IgD-negative memory B cell (primary cell): ENCODE measurements at places on chromosomes 5 and 9. TPM values are rescaled to one million over a fixed set of nuclear protein-coding genes. Genes with fewer than 3 reads are reported as not detected.

MARCOL gene
- polyA plus RNA-seq = not detected

OBP2B gene
- not detected for polyA plus RNA-seq

PRELID2 gene
- 3.3 TPM for polyA plus RNA-seq

TAF11L10 gene
- not detected for polyA plus RNA-seq

PCDHGB1 gene
- polyA plus RNA-seq = 0.41 TPM

FOXD4L5 gene
- not detected for polyA plus RNA-seq

F2RL2 gene
- polyA plus RNA-seq = 0.11 TPM

TOR2A gene
- polyA plus RNA-seq = 22.4 TPM

GPR150 gene
- 0.66 TPM for polyA plus RNA-seq

C9orf153 gene
- 0.14 TPM for polyA plus RNA-seq

AQP7 gene
- polyA plus RNA-seq = not detected

SPINK5 gene
- not detected for polyA plus RNA-seq

CAVIN4 gene
- not detected for polyA plus RNA-seq

LEAP2 gene
- 1.4 TPM for polyA plus RNA-seq

UBE2QL1 gene
- not detected for polyA plus RNA-seq

ACOT12 gene
- not detected for polyA plus RNA-seq

C5orf34 gene
- 0.74 TPM for polyA plus RNA-seq

MARCHF11 gene
- polyA plus RNA-seq = not detected

FAM200C gene
- polyA plus RNA-seq = 0.64 TPM

RHOBTB3 gene
- 1.9 TPM for polyA plus RNA-seq

CDC20B gene
- not detected for polyA plus RNA-seq

TSLP gene
- not detected for polyA plus RNA-seq

CATSPER3 gene
- polyA plus RNA-seq = not detected

INPP5E gene
- 6.9 TPM for polyA plus RNA-seq

ZFP2 gene
- polyA plus RNA-seq = 1.0 TPM

GAS1 gene
- polyA plus RNA-seq = 0.26 TPM

GMCL2 gene
- polyA plus RNA-seq = not detected

PCDHGC4 gene
- polyA plus RNA-seq = not detected

PCDHB5 gene
- polyA plus RNA-seq = not detected

CNTFR gene
- polyA plus RNA-seq = not detected

PCDHA1 gene
- polyA plus RNA-seq = not detected

HTR1A gene
- polyA plus RNA-seq = not detected

NR5A1 gene
- polyA plus RNA-seq = not detected

SCGB3A1 gene
- not detected for polyA plus RNA-seq

MZB1 gene
- 193 TPM for polyA plus RNA-seq

LRSAM1 gene
- polyA plus RNA-seq = 15.7 TPM

CEL gene
- not detected for polyA plus RNA-seq

GARIN3 gene
- polyA plus RNA-seq = not detected

PPP1R26 gene
- polyA plus RNA-seq = 1.7 TPM

ANKRD31 gene
- polyA plus RNA-seq = 0.10 TPM

DAB2 gene
- 0.20 TPM for polyA plus RNA-seq

TRAPPC13 gene
- polyA plus RNA-seq = 13.6 TPM

OCLN gene
- polyA plus RNA-seq = 0.09 TPM

PPWD1 gene
- 25.6 TPM for polyA plus RNA-seq

PJA2 gene
- polyA plus RNA-seq = 45.6 TPM

CD180 gene
- polyA plus RNA-seq = 99.1 TPM

SVEP1 gene
- polyA plus RNA-seq = not detected

CFAP157 gene
- polyA plus RNA-seq = not detected

IL3 gene
- polyA plus RNA-seq = not detected

TNC gene
- polyA plus RNA-seq = not detected

ENTPD8 gene
- polyA plus RNA-seq = not detected

REEP2 gene
- not detected for polyA plus RNA-seq

DAPK1 gene
- 0.86 TPM for polyA plus RNA-seq
